HT1080 (cell line): ENCODE measurements at places on chromosomes 2 and 18. TPM values are rescaled to one million over a fixed set of nuclear protein-coding genes. Genes with fewer than 3 reads are reported as not detected.

KCNJ13 gene
- not detected in 2 replicates for total RNA-seq

CNGA3 gene
- not detected in 2 replicates for total RNA-seq

SMYD5 gene
- total RNA-seq = 42.1 and 44.0 TPM in 2 replicates

CXCR2 gene
- 0.10 and 0.50 TPM in 2 replicates for total RNA-seq

SPATS2L gene
- total RNA-seq = 145 and 158 TPM in 2 replicates

GPR75 gene
- total RNA-seq = 0.70 and 1.2 TPM in 2 replicates

ZNF521 gene
- 17.5 and 19.9 TPM in 2 replicates for total RNA-seq

DPP4 gene
- not detected in 2 replicates for total RNA-seq

ICOS gene
- total RNA-seq = not detected in 2 replicates

ATOH8 gene
- 2.1 and 3.8 TPM in 2 replicates for total RNA-seq

GPR55 gene
- 0.05 and 0.20 TPM in 2 replicates for total RNA-seq
